ENCODE measurements at places on chromosomes 6 and 20.

DNA sequence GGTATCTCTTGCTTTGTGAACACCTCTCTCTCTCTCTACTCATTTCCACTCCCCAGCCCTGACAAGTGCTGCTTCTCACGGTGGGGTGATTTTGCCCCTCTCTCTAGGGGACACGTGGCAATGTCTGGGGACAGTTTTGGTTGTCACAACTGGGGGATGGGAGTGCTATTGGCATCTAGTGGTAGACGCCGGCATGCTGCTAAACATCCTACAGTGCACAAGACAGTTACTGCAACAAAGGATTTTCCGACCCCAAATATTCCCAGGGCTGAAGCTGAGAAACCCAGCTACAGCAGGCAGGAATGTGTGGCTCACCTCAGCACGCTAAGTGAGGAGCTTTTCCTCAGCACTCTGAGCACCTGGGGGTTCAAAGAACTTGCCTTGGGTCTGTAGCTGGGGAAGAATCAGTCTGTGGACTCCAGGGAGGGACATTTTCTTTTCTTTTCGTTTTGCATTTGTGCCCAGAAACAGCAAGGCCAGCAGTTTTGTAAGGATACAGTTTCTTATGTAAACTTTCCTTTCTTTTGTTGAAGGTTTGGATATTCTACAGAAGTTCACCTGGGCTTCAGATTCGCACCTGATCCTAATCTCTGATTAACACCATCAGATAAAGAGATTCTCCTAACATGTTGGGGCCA is 246.9 kb upstream of the ZFP64 start:
- DNase-seq, result no peak

DNA sequence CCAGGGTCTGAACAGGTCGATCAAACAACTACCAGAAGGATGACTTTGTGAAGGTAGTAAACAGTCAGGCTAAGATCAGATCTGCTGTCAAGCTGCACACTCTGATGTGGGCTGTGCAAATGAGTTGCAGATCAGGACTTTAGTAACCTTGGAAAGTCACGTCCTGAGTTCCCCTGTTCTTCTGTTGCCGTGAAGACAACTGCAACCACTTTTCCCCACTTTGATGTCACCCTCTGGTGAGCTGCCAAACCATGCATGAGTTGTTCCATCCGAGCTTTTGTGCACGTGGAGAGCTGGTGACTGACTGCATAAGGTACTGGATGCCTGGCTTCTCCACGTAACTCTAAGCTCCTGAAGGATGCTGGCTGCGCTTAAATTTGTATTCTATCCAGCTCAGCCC is 111.0 kb downstream of the CD83 start:
- peak; percentile 18 for DNase-seq

GRCh38 chr6:147448775-147449174 is 59.7 kb upstream of the SAMD5 start:
- no peak for DNase-seq

GRCh38 chr20:44956410-44956809 is 3.8 kb downstream of the TOMM34 start:
- no peak for DNase-seq

GRCh38 chr6:130183271-130184222 is 39.2 kb downstream of the SAMD3 start:
- DNase-seq, result no peak

- DNase-seq, result no peak
Observed at GRCh38 chr20:33662172-33662571, at the start of gene C20orf144. C20orf144 (plus strand) TSS chr20:33662327; CDS start chr20:33662346, 19 bp downstream.

- no peak for DNase-seq
Observed at GRCh38 chr6:114592506-114592905, 249.7 kb upstream of the HS3ST5 start.

DNA sequence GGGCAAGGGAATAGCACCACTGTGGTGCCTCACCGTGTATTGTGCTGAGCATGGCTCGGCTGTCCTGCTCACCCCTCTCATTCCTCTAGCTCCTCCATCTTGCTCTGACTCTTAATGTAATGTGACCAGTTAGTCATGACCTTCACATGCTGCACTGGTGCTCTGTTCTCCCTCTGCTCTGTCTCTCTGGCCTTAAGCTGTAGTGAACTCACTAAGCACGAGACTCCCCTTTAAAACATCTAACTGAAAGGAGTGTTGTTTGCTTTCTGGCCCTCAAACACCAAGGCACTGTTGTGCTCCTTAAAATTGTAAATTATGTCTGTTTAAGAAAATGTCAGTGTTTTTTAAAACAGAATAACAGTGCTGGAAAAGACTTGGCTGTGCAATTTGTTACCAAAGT is 140.4 kb downstream of the HDGFL1 start:
- no peak for DNase-seq

GRCh38 chr6:40611434-40611833 is 24.3 kb upstream of the LRFN2 start:
- no peak for DNase-seq

GRCh38 chr6:77463861-77464494 is 687 bp upstream of the HTR1B start:
- DNase-seq, result no peak

DNA sequence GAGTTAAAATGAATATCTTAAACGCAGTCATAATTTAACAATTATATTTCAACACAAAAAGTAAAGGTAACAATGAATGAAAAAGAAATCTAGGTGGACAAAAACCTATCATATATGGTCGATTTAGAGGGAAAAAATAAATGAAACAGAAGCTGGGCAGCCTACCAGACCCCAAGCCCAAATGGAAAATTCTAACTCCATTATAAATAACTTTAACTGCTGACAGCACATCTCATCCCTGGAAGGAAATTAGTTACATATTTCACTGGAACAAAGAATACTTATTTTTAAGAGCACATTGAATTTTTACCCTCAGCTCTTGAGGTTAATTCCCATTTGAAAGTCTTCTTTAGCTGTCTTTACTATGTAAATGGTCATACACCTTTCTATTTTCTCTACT is 39.1 kb downstream of the COL12A1 start:
- no peak for DNase-seq

All from fibroblast of pulmonary artery (primary cell).